T-helper 1 cell (primary cell): ENCODE measurements at places on chromosomes 7 and 10.

DNA sequence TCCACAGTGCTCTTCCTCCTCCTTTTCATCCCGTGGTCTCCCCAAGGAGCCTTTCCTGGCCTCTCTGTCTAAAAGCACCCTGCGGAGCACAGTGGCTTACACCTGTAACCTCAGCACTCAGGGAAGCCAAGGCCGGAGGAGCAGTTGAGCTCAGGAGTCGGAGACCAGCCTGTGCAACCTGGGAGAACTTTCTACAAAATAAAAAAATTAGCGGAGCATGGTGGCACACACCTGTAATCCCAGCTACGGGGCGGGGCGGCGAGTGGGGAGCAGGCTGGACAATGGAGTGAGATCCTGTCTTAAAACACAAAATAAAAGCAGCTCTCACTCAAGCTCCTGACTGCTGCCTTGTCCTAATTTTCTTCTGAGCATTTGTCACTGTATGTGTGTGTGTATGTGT lies 1.4 kb upstream of the COBL start:
- no peak for DNase-seq

DNA sequence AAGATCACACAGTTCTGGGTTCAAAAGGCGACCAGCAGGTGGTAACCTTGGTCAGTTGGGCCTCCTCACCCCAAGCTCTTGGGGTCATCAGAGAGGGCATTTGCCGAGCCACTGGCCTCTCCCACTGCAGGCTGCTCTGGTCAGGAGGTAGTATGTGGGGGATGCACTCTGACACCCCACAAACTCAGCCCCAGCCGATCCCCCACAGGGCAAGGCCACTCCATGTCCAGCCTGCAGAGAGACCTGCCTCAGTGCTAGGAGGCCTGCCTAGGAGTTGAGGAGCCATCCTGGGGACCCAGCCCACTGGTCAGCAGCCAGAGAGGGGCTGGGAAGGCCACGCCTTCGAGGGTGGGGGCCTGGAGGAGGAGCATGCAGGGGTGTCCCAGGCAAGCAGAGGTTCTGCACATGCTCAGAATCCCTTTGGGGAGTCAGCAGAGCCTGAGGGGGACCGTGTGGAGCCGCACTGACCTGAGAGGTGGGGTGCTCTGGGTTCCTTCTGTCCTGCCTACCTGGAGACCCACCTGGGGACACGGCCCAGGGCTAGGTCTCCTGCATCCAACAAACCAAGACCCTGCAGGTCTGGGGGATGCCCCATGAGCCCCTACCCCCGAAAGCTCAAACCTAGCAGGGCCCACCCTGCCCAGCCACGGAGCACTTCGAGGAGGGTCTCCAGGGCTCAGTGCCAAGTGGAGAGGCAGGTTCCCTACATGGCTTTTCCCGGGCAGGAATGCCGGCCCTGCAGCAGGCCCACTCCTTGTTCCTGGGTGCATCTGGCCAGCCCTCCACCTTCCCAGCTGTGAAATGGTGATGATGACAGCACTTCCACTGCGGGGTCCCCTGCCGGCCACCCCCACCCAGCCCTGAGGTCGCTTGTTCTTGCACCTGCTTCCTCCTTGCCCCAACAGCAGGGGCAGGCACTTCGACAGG lies 58.5 kb downstream of the RASGEF1A start:
- no peak for DNase-seq

GRCh38 chr10:24695452-24695851 lies 28.2 kb downstream of the ARHGAP21 start:
- DNase-seq, result no peak

DNA sequence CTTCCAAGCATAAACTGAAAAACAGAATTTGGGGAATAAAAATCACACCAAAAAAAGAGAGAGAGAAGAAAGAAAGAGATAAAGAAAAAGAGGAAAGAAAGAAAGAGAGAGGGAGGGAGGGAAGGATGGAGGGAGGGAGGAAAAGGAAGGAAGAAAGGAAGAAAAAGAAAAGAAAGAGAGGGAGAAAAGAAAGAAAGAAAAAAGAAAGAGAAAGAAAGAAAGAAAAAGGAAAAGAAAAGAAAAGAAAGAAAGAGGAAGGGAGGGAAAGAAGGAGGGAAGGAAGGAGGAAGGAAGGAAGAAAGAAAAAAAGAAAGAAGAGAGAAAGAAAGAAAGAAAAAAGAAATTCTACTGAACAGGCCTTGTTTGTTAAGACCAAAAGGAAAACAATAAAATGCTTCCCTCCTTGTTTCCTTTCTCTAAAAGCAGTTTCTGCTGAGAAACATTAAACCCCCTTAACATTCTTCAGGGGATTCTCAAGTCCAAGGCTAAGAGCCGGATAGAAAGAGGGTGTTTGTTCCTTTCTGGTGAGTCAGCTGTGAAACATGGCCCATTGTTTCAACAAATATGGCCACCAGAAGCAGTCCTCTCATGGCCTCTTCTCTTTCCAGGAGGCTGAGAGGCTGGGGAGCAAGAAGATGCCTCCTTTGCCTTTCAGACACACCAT lies 46.9 kb upstream of the GPAM start:
- no peak for DNase-seq

DNA sequence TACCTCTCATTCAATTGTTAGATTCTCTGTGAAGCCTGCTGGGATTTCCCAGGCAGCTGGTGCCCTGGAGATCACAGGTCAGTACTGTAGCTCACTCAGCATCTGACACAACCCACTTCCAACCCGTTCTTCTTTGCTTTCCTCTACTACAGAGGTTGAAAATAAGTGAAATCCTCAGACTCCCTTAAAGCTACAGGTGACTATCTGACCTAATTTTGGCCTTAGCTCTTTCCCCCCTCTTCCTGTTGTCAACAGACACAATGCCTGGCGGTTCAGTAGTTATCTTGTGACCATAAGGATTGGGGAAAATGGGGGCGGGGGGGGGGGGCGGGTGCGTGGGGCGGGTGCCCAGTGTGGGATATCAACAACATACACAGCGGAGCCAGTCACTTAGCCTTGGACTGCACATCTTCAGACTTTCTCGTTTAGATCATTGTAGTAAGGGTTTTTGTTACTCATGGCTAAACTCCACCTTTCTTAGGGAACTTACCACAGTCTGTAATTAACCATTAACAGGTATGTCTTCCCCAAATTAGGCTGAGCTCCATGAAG lies 37.8 kb downstream of the MTPN start:
- no peak for DNase-seq

- no peak for DNase-seq
Observed at GRCh38 chr7:22231806-22232205, 125.1 kb downstream of the RAPGEF5 start.

DNA sequence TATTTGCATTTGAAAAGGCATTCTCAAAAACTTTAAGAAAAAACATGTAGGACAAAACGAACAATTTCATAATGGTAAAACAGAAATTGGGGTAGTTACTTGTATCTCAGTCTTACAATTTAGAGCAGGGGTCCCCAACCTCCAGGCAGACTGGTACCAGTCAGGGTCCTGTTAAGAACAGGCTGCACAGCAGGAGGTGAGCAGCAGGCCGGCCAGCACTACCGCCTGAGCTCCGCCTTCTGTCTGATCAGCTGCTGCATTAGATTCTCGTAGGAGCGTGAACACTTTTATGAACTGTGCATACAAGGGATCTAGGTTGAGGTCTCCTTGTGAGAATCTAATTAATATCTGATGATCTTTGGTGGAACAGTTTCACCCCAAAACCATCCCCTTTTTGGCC lies 77.3 kb downstream of the SEMA3A start:
- no peak for DNase-seq

- DNase-seq, result no peak
Observed at GRCh38 chr10:73584737-73585136, 6.4 kb downstream of the USP54 start.

GRCh38 chr7:27140126-27140857 lies 3.2 kb downstream of the HOXA5 start:
- no peak for DNase-seq

DNA sequence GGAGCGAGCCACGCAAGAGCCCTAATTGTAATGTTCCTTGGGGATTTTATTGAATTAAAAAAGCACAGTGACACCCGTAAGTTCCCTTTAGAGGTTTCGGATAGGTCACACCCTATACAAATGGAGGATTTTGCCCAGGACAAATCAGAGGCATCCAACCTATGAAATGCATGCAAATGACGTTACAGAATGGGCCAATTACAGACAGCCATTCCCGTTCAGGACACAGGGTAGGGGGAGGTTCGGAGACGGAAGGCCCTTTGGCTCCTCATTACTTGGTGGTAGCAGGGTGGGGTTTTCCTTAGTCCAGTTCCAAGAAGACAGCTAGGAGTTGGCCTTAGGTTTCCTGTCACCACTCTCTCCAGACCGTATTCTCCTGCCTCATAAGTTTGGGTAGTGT lies 754.1 kb downstream of the IPMK start:
- no peak for DNase-seq

- no peak for DNase-seq
Observed at GRCh38 chr10:61912981-61913380, 11.5 kb downstream of the ARID5B start.

GRCh38 chr7:45695249-45695995 lies 121.3 kb downstream of the ADCY1 start:
- no peak for DNase-seq

DNA sequence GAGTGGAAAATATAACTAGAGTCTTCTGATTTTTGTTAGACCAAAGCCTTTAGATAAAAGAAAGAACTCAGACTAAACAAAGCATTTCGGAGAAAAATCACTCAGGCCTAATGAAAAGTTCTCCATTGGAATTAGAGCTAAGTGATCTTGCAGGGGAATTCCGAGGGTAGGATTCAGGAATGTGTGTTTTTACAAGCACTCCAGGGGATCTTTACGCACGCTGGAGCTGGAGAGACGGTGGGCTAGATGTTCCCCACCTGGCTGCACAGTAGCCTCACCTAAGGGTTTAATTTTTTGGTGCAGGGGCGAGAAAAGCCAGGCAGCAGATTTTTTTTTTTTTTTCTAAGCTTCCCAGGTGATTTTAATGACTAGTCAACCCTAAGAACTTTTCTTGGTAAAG lies 7.9 kb upstream of the PAPSS2 start:
- no peak for DNase-seq

DNA sequence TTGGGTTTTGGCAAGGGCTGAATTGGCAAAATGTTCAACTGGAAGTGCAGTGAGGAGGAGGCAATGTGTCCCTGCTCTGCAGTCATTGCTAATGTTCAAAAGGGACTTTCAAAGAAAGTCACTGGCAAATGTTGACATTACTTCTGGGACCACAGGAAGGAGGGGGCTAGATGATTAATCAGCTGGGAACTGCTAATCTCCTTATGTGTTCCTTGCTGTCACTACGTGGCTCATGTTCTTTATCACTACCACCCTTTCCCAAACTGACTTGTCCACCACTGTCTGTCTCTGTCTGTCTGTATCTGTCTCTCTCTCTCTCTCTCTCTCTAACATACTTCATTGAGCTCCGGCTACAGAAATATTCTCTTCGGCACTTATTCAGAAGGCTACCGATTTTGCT lies 86.9 kb upstream of the MTPN start:
- no peak for DNase-seq

DNA sequence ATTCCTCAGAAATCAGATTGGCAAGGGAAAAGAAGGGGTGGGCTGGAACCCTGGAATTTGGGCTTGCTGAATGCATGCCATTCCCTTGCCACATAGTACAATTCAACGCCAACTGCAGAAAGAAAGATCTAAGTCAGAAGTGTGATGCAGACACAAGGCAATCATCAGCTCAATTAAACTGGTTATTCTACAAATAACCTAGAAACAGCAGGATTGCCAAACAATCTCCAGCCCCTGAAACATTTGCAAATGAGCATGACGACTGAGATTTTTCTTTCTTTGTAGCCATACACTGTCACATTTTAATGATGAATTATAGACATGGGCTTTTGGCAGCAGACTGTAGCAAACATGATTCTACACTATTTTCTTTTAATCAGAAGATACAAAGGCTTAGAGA lies 16.5 kb upstream of the CREB5 start:
- DNase-seq, result no peak

DNA sequence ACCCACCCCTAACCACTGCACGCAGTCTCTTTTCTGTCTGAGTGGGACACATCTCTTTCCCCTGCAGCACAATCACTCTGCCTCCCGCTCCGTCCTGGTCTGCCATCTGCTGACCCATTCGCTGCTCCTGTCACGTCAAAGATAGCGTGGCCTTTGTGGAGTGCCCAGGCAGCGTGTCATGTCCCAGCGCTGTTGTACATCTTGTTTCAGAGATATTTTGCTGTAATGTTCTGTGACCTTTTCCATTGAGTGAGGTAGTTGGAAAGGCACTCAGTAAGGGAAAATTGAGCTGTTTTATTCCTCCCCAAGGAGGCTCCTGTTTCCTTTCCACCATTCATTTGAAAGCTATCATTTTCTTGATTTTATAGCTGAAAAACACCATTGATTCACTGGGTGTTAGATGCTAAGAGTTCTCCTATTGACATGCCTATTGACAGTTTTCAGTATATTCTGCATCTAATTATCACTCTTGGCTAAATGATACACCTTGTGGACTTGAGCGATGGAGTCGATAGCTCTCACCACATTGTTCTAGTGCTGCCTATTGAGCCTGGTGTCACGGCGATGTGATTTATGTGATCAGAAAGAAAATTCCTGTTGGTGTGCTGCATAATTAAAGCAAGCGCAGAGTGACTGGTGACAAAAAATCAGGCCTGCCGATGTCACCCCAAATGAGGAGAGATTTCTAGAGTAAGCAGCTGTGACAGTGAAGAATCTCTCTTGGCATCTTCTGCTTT lies 372.6 kb downstream of the LRMDA start:
- DNase-seq, result no peak

GRCh38 chr10:109892931-109893330 lies 30.4 kb downstream of the XPNPEP1 start:
- no peak for DNase-seq

- DNase-seq, result no peak
Observed at GRCh38 chr10:123561141-123561440, 105.1 kb upstream of the GPR26 start.

GRCh38 chr7:16944936-16945335 lies 63.2 kb upstream of the AGR3 start:
- DNase-seq, result no peak

DNA sequence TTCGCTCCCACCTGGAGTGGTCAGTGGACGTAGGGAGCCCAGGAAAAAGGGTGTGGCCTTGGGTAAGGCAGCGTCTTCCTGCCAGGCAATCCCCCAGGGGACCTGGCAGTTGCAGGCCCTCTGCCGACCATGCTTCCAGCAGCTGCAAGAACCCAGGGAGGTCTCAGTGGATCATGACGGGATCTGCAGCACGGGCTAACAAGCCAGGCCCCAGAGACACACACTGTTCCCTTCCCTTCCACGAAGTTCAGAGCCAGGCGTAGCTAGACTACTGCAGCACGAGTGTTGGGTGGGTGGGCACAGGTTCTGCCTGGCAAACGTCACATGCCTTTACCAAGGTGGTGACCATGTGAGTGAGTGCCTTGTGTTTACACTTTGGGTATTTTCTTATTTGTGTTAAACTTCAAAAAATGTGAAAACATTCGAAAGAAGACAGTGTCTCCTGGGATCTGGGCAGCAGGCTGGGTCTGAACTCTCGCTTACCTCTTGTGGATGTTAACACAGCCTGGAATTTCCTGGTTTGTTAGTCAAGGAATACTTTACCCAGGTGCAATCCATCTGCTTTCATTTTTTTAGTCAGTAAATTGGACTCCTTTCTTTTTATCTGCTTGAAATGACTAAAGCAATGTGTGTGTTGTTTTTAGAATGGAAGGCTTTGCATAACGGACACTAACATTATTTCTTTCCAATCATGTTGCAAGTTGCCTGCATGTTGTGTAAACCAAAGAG lies 48.2 kb upstream of the VIPR2 start:
- DNase-seq, result no peak

- peak; percentile 53 for DNase-seq
Observed at GRCh38 chr7:55254596-55255495, 110.3 kb upstream of the LANCL2 start.

GRCh38 chr7:36082910-36083309 lies 70.1 kb upstream of the EEPD1 start:
- DNase-seq, result no peak
